ENCODE measurements at places on chromosomes 4 and X.

GRCh38 chr4:37279894-37280592 is 35.5 kb downstream of the NWD2 start:
- DNase-seq, result no peak

DNA sequence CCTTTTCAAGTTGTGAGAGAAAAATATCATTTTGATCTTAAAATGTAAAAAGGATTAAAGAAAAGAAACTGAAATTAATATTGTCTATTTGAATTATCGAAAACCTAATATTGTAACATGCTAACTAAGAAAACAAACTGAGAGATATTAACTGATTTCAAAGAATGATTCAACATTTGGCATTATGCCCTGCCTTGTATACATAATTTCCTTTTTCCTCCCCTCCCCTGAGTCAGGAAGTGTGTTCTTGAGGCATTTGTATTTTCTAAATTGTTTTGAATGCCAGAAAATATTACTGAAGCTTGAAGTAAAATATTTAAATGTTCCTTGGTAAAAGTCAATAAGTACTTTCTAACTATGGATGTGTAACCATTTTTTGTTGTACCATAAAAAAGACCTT is 49.4 kb downstream of the RPS6KA3 start:
- peak; percentile 39 for DNase-seq

GRCh38 chrX:114065577-114066223 is 518.2 kb upstream of the HTR2C start:
- DNase-seq, result no peak

- no peak for DNase-seq
Measured at GRCh38 chr4:88812420-88812819, 114.8 kb upstream of the NAP1L5 start.

- DNase-seq, result no peak
Measured at GRCh38 chr4:2574863-2575262, 38.4 kb downstream of the FAM193A start.

DNA sequence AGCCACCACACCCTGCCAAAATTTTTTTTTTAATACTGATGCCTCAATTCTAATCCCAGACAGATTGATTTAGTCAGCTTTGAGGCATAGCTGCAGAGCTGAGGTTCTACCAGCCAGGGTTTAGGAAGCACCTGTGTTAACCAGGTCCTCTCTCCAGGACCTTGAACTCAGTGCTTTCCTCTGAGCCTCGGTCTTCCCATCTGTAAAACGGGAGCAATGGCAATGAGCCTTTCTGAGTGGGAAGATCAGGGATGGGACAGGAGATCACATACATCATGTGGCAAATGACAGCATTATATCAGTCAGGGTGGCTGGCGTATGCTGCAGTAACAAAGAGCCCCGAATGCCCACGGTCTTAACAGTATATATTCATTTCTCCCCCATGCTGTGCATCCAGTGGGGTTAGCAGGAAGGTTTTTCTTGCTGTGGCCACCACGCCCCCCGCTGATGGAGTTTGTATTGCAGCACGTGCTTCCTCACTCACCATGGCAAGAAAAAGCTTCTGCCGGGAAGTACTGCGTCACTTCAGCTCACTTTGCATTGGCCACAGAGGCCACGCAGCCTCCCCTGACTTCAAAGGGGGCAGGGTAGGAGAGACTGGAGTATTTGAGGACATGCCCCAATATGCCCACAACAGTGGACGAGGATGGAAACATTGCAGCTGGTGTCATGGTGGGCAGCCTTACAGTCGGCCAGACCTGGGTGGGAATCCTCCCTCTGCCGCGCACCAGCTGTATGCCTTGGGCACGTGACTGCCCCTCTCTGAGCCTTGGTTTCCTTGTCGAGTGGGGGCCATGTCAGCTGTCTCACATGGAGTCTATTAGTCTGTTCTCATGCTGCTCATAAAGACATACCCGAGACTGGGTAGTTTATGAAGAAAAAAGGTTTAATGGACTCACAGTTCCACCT is 24.1 kb upstream of the MRFAP1 start:
- DNase-seq, result no peak

DNA sequence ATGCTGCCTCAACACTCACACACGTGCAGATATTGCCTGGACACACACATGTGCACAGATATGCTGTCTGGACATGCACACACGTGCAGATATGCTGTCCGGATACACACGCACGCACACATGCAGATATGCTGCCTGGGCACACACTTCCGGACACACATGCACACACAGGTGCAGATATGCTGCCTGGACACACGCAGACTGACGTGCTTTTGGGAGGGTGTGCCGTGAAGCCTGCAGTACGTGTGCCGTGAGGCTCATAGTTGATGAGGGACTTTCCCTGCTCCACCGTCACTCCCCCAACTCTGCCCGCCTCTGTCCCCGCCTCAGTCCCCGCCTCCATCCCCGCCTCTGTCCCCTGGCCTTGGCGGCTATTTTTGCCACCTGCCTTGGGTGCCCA is 14.7 kb downstream of the FGFRL1 start:
- DNase-seq, result no peak

- DNase-seq, result no peak
Measured at GRCh38 chr4:129261584-129261983, 165.6 kb downstream of the C4orf33 start.

DNA sequence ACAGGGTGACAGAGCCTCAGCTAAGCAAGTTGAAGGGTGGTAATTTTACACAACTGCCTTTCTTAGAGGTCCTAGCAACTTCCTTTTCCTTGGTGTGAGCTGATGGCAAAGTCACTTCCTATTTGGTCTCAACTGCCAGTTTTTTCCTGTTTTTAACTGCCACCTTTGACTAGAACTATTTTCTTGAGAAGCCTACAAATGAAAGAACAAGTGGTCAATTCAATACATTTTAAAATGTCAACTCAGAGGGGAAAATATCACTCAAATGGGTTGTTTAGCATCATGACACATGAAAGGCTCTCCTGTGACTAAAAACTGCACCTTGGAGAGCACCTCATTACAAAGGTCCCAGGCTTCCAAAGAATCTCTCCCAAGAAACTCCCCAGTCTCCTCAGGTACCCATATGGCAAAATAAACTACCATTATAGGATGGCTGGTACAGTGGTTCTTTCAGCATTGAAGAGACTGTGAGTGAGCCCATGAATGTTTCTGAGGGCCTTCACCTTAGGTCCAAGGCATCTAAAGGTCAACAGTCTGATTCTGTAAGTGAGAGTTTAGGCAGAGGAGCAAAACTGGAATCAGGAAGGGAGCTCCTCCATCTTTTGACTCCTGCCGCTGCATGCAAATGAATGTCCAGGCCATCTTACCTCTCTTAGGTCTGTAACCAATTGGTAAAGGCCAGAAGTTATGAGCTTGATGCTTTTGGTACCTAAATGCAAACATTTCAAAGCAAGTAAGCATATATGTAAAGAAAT is 5.5 kb upstream of the STK26 start:
- DNase-seq, result no peak

DNA sequence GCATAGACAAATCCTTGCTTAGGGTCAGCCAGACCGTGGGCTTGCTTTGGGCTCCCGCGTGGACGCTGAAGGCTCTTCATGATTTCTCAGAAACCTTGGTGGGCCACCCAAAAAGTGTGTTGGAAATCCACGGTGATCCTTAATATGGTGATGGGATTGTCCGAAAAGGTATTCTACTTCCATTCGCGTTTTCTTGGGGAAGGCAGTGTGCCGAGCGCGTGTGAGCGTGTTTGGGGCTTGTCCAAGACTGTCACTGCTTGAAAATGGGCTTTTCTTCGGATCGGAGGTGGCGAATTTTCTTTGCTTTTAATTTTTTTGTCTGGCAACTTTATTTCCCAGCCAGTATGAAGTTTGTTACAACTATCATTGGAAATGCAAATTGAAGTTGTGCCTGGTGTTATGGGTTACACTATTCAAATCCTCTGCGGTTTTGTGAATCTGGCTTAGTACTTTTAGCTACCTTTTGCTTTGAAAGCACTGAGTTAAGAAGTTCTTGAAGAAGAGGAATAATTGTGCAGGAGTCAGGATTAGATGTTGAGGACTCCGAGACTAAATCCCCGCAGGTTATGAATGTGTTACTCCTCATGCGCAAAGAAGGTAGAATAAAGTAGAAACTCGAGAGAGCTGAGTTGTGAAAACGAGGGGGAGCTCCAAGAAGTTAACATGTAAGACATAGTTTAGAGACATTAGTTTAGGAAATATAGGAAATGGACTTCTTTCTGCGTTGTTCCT is 3.2 kb downstream of the SPRY1 start:
- peak; percentile 14 for DNase-seq

GRCh38 chr4:167616476-167616875 is 382.2 kb upstream of the SPOCK3 start:
- no peak for DNase-seq

DNA sequence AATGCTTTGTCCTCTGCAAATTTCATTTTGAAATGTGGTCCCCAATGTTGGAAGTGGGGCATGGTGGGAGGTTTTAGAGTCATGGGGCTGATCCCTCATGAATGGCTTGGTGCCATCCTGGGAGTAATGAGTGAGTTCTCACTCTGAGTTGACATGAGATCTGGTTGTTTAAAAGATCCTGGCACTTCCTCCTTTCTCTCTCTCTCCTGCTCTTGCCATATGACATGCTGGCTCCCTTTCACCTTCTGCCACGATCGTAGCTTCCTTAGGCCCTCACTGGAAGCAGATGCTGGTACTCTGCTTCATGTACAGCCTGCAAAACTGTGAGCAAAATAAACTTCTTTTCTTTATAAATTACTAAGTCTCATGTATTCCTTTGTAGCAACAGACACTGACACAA is 262.0 kb downstream of the IL15 start:
- DNase-seq, result peak; percentile 19

DNA sequence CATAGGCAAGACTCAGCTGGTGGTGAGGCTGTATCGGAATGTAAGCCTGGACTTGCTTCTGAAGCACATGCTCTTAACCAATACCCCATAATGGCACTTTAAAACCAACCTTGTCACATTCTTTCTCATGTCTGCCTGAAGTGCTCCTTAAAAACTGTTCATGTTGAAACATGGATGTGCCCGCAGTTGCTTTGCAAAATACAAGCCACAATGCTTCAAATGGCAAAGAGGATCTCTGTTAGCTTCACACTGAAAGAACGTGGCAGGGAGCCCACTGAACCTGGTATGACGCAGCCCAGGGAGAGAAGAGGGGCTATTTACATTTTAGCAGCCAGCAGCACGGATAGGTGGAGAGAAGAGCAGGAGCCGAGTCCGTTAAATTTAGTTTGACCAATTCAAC is 29.3 kb downstream of the SOD3 start:
- no peak for DNase-seq

GRCh38 chr4:94689155-94689860 is 68.4 kb upstream of the BMPR1B start:
- DNase-seq, result no peak

GRCh38 chr4:177385576-177386277 is 56.5 kb downstream of the AGA start:
- DNase-seq, result peak; percentile 21

- DNase-seq, result peak; percentile 15
Measured at GRCh38 chr4:173039617-173040577, 128.7 kb upstream of the GALNT7 start.

DNA sequence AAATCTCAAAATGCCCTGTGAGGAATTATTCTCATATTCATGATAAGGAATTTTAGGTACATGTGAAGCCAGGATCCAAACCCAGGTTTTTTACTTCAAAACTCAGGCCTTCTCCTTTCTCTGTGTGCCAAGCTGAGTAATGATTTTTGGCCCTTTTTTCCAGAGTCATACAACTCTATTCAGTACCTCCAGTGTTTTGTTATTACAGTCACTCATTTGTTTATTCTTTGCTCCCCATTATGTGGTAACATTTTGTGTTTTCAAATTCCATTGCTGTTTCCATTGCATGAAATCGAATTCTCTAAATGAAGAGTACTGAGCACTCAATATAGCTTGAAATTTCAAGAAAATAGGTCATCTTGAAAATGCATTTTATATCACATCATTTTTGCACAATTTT is 315.4 kb downstream of the NR3C2 start:
- peak; percentile 56 for DNase-seq

DNA sequence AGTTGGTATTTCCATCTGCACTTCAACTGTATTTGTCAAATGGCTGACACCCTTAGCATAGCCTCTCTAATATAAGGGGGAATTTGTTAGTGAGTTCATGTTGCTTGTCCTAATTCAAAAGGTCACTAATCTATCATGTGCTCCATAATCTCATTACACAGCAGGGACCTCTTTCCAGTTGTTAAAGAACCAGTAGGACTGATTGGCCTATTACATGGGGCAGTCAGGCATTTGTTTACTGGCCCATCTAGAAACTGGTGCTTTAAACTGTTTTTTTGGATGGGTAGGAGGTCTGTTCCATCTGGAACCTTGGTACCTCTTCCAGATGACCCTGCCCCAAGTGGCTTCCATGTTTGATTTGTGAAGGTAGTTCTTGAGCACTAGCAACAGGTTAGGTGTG is 11.4 kb downstream of the ANK2 start:
- DNase-seq, result no peak

DNA sequence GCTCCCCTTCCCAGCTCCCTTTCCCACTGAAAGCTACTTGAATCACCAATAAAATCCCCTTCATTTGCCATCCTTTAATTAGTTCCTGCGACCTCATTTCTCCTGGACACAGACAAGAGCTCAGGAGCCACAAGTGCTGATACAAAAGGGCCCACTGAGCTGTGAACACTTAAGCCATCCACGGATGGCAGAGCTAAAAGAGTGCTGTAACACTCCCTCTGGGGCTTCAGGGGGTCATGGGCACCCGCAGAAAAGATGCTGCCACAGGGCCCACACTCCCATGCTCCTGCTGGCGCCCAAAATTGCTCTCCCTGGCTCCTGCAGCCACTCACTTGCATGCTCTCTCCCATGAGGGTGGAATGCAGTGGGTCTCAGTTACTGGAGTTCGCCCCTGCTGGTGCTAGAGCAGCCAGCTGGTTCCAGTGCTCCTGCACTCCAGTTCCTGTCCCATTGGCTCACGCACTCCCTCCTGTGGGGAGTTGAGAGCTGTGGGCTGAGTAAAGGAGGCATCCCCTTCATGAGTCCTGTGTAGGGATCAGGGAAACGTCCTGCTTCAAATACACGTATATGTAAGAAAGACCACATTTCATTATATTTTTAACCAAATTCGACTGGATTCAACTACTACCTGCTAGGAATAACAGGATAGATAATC is 1291.0 kb downstream of the ARAP2 start:
- DNase-seq, result no peak

DNA sequence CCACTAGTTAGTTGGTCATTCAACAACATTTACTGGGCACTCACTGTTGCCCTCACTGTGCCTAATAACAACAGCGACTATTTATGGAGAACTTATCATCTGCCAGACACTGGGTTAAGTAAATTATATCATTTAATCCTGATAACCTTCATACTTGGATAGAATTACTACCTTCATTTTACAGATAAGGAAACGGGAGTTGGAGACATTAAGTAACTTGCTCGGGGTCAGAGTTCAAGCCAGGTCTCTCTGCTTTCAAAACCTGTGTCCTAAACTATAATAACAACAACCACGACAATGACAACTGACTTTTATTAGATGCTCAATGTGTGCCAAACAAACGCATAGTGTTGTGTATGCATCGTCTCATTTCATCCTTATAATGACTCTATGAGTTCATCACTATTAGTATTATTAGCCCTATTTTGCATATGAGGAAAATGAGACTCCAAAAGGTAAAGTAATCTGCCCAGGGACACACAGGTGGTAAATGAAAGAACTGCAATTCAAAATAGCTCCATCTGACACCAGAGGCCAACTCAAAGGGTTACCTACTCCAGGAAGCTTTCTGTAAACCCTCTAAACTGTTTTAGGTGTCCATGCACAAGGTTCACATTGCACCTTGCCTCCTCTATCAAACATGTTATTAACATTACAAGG is 98.4 kb upstream of the ACSL4 start:
- DNase-seq, result no peak
